ENCODE measurements at places on chromosomes 3 and 15. TPM values are rescaled to one million over a fixed set of nuclear protein-coding genes. Genes with fewer than 3 reads are reported as not detected.

GRCh38 chr15:51739061-51739712 is 1.7 kb upstream of the LYSMD2 start:
- no peak for DNase-seq

GRCh38 chr3:177777699-177778098 is 580.4 kb upstream of the TBL1XR1 start:
- DNase-seq: peak; percentile 56

DNA sequence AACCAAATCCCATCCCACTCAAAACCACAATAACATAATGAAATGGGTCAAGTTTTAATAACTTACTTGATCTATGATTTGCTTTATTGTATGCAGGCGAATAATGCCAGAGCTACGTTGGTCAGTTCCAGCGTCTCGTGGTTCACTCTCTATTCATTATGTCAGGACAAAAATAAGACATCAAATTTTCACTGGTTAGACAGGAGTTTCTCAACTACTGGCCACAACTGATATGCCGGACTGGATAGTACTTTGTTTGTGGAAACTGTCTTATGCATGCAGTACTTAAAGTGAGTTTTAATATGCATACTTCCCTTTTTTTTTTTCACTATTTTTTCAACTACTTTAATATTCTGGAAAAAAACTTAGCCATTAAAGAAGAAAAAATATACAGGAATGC is 94.4 kb downstream of the TJP1 start:
- no peak for DNase-seq

GRCh38 chr15:58398071-58398470 is 33.7 kb upstream of the LIPC start:
- no peak for DNase-seq

DNA sequence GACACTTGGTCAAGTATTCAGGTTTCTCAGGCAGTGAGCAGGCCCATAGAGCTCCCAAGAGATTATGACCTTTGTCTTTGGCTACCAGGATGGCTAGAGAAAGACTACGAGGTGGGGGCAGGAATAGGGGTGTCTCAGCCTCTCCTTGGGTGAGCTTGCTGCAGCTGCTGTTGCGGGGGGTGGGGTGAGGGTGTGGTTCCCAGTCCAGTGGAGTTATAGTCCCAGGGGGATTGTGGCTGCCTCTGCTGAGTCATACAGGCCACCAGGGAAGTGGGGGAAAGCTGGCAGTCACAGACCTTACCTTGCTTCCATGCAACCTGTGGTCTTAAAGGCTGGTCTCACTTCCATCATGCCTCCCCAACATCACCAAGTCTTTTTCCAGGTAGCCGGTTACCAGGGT is 31.7 kb downstream of the ATP2C1 start:
- no peak for DNase-seq

- no peak for DNase-seq
These were observed 66.3 kb downstream of the STRIT1 start for GRCh38 chr3:155227141-155227540.

DNA sequence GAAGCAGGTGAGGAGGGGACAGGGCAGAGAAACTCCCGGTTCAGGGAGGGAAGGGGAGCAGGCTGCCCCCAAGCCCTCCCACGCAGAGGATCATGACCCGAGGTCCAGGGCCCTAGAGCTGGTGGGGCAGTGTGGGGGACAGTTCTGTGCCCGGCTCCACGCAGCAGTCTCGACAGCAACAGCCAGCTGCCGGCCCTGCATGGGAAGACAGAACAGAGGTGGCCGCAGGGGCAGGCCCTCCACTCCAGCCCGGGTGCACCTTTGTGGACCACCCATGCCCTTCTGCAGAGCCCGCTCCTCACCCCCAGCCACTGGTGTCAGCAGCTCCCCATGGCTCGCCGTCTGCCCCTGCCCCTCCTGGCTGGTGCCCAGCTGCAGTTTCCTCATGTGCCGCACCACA is 7.7 kb downstream of the OGG1 start:
- no peak for DNase-seq

DNA sequence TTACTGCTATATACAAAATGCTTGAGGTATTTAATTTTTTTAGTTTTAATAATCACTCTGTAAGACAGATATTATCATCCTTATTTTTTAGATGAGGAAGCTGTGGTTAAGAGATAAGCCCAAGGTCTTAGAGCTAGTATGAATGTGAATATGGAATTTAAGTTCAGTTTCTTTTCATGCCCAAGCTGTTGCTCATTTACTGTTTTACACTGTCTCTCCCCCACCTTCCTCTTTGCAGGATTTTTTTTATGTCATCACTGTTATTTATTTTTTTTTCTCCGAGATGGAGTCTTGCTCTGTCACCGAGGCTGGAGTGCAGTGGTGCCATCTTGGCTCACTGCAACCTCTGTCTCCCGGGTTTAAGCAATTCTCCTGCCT is 22.5 kb downstream of the MAP2K5 start:
- peak; percentile 22 for DNase-seq

DNA sequence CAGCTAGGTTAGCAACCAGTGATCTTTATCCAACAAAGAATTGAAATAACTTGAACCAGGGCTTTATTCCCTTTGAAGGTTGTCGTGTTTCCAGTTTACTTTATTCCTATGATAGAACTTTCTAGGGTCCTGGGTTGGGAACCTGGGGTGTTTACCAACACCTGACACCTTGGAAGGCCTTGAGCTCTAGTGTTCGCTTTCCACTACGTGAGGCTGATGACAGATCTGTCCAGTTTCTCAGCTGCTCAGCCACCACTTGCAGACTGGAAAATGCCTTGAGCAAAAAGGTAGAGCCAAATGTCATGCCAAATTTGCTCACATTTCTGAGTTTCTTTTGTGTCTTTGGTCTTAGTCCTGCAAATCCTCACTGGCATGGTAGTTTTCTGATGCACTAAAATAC is 227.2 kb downstream of the ADAMTSL3 start:
- no peak for DNase-seq

- no peak for DNase-seq
These were observed 90.7 kb upstream of the HES1 start for GRCh38 chr3:194045289-194045688.

GRCh38 chr15:98681061-98681460 is 32.7 kb downstream of the IGF1R start:
- no peak for DNase-seq

DNA sequence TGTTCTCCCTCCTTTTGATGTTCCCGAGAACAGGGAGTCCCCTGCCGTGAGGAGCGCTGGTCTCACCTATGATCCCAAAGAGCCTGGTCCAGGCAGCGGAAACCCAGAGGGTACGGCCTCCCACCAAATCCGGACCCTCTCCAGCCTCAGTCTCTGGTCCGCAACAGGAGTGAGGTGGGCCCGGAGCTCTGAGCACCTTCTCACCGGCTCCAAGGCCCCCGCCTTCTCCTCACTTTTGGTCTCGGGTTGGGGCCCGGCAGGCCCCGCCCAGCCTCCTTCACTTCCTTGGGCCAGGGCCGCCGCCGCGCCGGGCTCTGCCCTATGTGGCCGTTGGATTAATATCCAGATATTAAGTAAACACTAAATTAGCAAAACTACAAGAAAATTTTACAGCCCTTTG is 5.7 kb upstream of the SKOR1 start:
- no peak for DNase-seq

FILIP1L gene
- 19.9 TPM for total RNA-seq

SOX14 gene
- not detected for total RNA-seq

ARRDC4 gene
- 9.1 TPM for total RNA-seq

SLC28A1 gene
- total RNA-seq: not detected

CCR2 gene
- total RNA-seq: not detected

KIF15 gene
- total RNA-seq: 10.8 TPM

GPR149 gene
- total RNA-seq: not detected

TEX55 gene
- not detected for total RNA-seq

GRK7 gene
- total RNA-seq: not detected
